ENCODE measurements at places on chromosomes 2 and 18. TPM values are rescaled to one million over a fixed set of nuclear protein-coding genes. Genes with fewer than 3 reads are reported as not detected.

- H3K27me3 ChIP-seq = no peaks in the 10 kb centered on the region
- H3K36me3 ChIP-seq = no peaks in the 10 kb centered on the region
- no peaks in the 10 kb centered on the region for H3K4me1 ChIP-seq
- H3K4me3 ChIP-seq = no peak overlapping the region
Observed at GRCh38 chr18:39244242-39244641, 1678.6 kb upstream of the CELF4 start.

DNA sequence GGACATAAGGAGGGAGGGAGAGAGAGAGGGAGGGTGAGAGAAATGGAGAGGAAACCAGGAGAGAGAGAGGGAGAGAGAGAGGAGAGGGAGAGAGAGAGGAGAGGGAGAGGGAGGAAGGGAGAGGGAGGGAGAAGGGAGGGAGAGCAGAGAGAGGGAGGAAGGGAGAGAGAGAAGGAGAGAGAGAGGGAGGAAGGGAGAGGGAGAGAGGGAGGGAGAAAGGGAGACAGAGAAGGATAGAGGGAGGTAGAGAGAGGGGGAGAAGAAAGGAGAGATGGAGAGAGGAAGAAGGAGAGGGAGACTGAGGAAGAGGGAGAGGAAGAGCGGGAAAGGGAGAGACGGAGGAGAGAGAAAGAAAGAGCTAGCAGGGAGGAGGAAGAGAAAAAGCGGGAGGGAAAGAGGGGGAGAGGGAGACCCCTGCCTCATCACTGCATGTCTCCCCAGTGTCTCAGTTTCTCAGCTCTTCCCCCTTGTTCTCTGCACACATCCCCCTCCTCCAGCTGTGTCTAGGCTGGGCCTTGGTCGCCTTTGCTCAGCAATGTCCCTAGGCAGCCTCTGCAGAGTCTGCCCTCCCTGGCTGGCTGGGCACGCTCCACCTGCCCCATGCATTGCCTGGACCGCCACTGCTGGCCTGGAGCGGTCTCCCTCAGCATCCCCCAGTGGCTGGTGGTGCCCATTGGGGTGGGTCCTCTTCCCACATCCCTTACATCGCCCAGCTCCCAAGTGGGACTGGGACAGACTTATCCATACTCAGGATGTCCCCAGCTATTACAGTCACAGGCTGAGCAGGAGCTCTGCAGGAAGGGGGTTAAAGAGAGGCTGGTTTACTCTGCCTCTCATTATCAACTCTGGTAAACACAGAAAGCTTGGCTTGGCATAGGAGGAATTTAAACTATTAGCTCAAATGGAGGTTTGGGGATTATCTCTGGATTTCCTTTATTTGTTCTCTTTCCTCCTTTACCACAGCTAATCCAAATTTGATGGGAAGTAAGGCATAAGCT, 85.7 kb upstream of the APCDD1 start:
- peaks cover 4% of the 10 kb centered on the region for H3K27me3 ChIP-seq
- H3K36me3 ChIP-seq = no peaks in the 10 kb centered on the region
- H3K4me3 ChIP-seq = no peak overlapping the region

GRCh38 chr2:191713837-191714236, 35.9 kb downstream of the NABP1 start:
- H3K4me1 ChIP-seq = no peaks in the 10 kb centered on the region
- H3K36me3 ChIP-seq = peaks cover 6% of the 10 kb centered on the region
- no peak overlapping the region for H3K27ac ChIP-seq
- no peaks in the 10 kb centered on the region for H3K27me3 ChIP-seq

- H3K4me3 ChIP-seq = no peak overlapping the region
- H3K27ac ChIP-seq = no peak overlapping the region
- H3K4me1 ChIP-seq = no peaks in the 10 kb centered on the region
- H3K27me3 ChIP-seq = peaks cover 16% of the 10 kb centered on the region
- no peak for DNase-seq
Observed at GRCh38 chr18:49588171-49588570, 26.3 kb downstream of the LIPG start.

DNA sequence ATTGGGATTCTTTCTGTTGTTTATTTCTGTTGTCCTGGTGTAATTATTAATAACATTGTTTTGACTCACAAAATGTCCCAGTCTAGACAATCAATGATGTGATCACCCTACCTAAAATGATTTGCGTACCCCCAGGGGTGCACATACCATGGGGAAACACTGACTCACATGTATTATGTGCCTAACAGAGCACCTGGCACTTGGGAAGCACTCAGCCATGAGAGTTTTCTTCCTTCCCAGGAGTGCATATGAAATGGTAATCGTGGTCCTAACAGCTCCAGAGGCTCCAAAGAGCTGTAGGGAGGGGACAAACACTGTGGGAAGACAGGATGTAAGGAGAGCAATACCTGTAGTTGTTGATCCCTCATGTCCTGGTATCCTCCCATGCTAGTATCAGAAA, 187.8 kb upstream of the ERBB4 start:
- peaks cover 47% of the 10 kb centered on the region for H3K4me1 ChIP-seq
- peaks cover 18% of the 10 kb centered on the region for H3K36me3 ChIP-seq
- no peak overlapping the region for H3K4me3 ChIP-seq
- DNase-seq = no peak

- no peaks in the 10 kb centered on the region for H3K27me3 ChIP-seq
- H3K4me3 ChIP-seq = no peak overlapping the region
- no peak for DNase-seq
- H3K4me1 ChIP-seq = no peaks in the 10 kb centered on the region
- H3K36me3 ChIP-seq = no peaks in the 10 kb centered on the region
- H3K27ac ChIP-seq = no peak overlapping the region
Observed at GRCh38 chr2:85445316-85446295, 27.1 kb downstream of the SH2D6 start.

GRCh38 chr2:11995456-11995855, 249.0 kb downstream of the LPIN1 start:
- no peak for DNase-seq
- H3K36me3 ChIP-seq = peaks cover 21% of the 10 kb centered on the region
- peaks cover 69% of the 10 kb centered on the region for H3K27me3 ChIP-seq
- H3K4me3 ChIP-seq = no peak overlapping the region
- no peak overlapping the region for H3K27ac ChIP-seq
- H3K4me1 ChIP-seq = peaks cover 10% of the 10 kb centered on the region

Gene NAT8
- total RNA-seq = not detected

Gene HES6
- 11.3 TPM for total RNA-seq

Gene SLC23A3
- 2.4 TPM for total RNA-seq

Gene CD8A
- total RNA-seq = 85.0 TPM

Gene COL4A4
- total RNA-seq = 0.62 TPM

Gene UGT1A10
- not detected for total RNA-seq

Gene SOWAHC
- 0.29 TPM for total RNA-seq

Gene SPDYA
- total RNA-seq = 2.6 TPM

All from natural killer cell treated with Interleukin-12 subunit alpha and Interleukin-12 subunit beta and Interleukin-15 and Interleukin-18, amount 100 ng/mL, for 72 hours (primary cell).